ENCODE measurements at places on chromosomes 7 and 10. TPM values are rescaled to one million over a fixed set of nuclear protein-coding genes. Genes with fewer than 3 reads are reported as not detected.

DNA sequence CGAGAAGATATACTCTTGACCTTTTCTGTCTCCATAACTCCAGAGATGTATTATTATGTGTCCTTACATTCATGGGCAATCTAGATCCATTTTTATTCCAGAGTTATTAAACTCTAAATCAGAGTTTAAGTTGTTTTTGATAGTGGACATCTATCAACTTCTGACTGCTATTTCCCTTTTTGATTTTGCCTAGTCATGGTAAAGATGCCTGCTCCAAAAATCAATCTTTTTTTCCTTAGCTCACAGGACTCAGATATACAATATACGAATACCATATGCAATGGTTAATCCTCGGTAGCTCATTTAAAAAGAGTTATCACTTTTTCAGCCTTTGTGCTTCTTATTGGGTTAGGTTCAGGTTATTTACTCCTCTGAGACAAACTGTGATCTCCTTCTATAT lies 15.8 kb upstream of the ZEB1 start:
- no peak for DNase-seq

The ZNF212 gene
- total RNA-seq, result 13.4 TPM

DNA sequence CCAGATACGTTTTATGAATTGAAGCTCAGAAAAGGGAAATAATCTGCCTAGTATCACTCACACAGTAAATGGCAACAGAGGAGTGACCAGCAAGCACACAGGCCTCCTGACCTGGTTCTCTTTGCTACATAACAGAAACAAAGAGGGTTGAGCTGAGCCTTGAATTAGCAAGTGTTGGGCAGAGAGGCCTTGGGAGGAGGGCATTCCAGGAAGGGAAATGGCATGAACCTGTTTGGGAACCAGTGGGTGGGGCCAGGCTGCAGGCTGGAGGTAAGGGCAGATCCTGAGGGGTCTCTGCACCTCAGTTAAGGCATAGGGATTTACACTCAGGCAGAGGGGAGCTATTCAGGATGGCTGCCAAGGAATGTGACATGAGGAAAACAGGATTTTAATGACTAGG lies 24.8 kb upstream of the CYCS start:
- no peak for DNase-seq

The DOCK4 gene
- 38.9 TPM for total RNA-seq

DNA sequence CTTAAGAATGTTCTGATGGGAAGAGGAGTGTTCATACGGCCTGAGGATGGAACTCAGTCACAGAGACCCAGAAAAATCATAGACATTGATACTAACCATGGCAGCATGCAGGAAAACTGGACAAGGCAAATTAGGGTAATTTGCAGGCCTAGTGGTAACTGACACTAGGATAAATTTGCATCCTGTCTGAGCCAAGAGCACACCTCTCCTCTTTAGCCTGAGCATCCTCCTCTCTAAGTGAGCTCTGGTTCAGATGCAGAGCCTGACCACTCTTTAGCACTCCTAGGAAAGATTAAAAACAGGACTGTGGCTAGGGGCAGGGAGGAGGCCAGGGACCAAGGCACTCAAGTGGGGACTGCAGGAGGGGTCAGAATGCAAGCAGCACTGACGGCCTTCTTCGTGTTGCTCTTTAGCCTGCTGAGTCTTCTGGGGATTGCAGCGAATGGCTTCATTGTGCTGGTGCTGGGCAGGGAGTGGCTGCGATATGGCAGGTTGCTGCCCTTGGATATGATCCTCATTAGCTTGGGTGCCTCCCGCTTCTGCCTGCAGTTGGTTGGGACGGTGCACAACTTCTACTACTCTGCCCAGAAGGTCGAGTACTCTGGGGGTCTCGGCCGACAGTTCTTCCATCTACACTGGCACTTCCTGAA lies at the start of gene TAS2R41:
TAS2R41 (plus strand) TSS at position 373 of the 650 bp plus-strand sequence; CDS start at position 373, 0 bp downstream.
- no peak for DNase-seq

The OR6V1 gene
- not detected for total RNA-seq

GRCh38 chr7:103944230-103944900 lies 45.1 kb downstream of the RELN start:
- DNase-seq, result no peak

The FGFBP3 gene
- total RNA-seq, result 2.7 TPM

The ODAD2 gene
- total RNA-seq, result 0.44 TPM

GRCh38 chr10:63331586-63331985 lies 134.2 kb downstream of the JMJD1C start:
- no peak for DNase-seq

DNA sequence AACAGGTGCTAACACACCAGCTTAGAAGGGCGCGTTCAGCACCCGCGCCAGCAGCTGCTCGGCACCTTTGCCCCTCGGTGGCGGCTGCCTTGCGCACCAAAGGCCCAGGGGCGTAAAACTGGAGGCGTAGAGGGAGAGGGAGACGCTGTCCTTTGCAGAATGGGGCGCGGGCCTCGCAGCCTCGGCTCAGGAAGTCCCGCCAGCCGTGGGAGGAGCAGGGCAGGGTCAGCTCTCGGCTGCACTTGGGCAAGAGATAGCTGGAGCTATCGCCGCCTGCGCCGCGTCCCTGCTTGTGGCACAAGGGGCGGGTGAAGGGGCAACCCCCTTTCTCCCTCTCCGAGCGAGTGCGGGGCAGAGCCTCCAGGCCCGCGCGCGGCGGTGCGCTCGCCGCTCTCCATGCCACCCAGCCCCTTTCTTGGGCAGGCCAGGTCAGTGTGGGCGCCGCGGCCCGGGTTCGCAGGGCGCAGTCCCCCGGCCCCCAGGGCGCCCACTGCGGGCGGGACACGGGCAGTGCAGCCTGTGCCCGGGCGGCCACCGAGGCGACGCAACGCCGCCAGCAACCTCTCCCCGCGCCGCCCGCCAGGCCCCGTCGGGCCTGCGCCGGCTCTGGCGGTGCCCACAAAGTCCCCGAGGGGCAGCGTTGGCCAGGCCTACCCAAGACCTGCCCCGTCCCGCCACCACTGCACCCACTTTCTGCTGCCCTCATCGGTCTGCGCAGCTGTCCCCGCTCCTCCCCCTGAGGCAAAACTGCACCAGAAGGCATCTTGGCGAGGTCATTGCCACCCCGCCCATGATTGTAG lies 4.1 kb downstream of the NEUROD6 start:
- peak; percentile 20 for DNase-seq

- no peak for DNase-seq
These were observed 180.8 kb downstream of the PTPRN2 start for GRCh38 chr7:158406801-158407200.

DNA sequence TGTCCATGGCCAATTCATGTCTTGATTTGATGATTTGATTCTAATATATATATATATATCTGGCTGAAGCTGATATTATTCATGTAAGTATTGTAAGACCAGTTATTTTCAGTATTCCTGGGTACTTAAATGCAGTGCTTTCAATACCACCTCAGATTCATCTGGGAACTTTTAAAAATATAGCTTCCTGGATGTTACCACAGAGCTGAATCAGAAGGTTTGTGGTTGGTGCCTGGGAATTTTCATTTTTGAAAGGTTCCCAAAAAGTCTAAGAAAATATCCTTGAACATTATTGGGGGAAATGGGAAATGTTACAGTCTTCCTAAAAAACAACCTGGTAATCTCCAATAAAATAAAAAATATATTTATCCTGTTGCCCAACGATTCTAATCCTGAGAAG lies 10.7 kb upstream of the PPP3CB start:
- no peak for DNase-seq

The CCDC172 gene
- not detected for total RNA-seq

DNA sequence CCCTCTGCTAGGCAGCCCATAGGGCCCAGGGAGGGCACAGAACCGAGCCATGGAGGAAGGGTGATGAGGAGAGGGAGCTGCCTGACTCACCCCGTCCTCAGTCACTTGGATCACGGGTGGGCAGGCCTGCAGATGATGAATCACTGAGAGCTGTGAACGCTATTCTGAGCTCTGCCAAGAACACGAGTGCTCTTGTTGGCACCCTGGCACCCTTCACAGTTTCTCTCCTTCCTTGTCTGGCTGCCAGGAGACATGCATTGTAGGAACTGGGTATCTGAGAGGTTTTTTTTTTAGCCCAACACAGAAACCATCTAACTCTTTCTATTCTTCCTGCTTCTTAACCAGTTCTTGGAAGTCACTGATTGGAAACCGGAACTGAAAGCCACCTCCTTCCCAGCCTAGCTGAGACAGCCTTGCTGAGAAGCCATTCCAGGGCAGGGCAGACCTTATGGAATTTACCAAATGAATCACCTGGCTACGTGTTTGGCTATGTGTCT lies 82.1 kb downstream of the SLC37A3 start:
- DNase-seq, result peak; percentile 92

DNA sequence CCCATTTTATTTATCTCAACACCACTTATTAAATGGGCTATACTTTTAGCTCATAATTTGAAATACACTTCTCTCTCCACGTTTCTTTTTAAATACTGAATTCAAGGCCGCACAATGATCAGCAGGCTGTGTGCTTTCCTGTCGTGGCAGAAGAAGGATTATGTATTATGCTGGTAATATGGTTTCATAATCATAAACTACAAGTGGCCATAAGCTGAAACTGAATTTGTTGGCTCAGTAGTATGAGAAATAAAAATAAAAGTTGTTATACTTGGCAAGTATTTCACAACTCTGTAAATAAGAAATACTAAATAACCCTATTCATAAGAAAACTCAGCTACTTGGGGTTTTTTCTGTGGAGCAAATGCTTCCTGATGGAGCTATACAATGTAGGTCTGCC lies 313.6 kb downstream of the DOCK4 start:
- DNase-seq, result no peak

GRCh38 chr7:142593106-142593505 lies 156.2 kb upstream of the PRSS1 start:
- no peak for DNase-seq

The WDR86 gene
- total RNA-seq, result 5.9 TPM

DNA sequence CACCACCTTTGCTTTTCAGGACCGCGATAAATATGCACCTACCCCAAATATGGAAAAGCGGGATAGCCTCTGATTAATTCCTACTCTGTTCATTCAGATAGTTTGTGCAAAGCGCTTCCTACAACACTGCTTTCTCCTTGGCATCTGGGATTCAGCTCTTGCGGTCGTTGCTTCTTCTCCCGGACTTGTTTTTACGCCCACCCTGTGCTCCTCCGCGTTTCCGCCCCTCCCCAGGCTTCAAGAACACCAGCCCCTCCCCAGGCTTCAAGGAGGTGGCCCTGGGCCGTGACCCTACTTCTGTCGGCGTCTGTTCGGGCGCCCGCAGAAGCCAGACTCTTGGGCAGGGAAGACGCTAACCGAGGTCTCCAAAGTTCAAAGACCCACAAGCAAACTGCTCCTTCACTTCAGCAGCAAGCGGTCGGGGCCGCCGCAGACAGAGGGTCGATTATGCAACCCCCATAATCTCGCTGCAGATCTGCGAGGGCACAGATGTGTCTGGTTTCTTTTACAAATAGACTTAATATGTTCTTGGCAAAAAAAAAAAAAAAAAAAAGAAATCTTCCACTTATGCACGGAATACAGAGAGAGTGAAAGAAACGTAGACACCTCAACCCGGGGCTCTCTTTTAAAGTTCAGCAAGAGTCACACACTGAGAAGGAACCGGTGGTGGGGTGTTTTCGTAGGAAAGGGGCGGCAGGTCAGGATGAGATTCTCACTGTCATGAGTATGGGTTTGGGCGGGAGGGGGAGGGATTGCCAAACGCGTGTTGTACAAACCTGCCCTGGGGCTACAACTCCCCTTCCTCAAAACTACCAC lies 1.9 kb downstream of the DLX5 start:
- no peak for DNase-seq

DNA sequence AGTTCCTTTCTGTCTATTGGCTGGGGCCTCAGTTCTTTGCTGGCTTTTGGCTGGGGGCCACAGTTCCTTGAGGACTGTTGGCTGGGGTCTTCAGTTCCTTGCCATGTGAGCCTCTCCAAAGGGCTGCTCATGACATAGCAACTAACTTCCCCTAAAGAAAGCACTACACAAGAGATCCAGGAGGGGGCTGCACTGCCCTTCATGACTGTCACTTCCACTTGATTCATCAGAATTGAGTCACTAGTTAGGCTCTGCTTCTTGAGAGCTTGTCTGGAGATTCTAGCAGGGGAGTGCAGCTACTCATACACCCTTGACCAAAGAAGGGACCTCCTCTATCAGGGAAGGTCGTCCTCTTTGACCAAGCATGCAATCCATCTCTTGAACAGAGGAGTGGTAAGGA lies 38.0 kb upstream of the MKX start:
- DNase-seq, result no peak

DNA sequence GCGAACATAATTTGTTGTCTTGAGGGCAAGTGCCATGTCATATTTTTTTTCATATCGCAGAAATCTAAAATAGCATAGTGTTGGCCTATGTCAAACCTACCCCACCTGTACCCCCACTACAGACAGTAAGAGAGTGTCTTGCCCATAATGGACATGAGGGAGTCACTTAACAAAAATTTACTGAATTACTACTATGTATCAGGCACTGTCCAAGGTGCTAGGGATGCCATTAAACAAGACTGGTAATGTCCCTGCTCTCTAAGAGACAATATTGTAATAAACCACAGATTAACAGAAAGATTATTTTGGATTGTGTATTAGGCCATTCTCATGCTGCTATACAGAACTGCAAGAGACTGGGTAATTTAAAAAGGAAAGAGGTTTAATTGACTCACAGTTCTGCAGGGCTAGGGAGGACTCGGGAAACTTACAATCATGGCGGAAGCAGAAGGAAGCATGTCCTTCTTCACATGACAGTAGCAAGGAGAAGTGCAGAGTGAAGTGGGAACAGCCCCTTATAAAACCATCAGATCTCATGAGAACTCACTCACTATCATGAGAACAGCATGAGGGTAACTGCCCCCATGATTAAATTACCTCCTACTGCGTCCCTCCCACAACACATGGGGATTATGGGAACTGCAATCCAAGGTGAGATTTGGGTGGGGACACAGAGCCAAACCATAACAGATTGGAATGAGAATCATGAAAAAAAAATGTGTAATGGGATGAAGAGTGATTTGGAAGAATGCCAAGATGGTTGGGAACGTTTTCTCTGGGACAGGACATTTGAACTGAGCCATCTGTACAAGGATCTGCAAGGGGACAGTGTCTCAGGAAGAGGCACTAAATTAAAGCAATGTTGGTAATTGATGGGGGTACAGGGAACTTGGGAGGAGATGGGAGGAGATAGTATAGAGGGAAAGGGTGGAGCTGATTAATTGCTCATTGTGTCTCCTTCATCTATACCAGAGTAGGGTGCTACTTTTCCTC lies 108.5 kb downstream of the FAM107B start:
- DNase-seq, result no peak

GRCh38 chr10:36515319-36515718 lies 610.1 kb upstream of the ANKRD30A start:
- no peak for DNase-seq

DNA sequence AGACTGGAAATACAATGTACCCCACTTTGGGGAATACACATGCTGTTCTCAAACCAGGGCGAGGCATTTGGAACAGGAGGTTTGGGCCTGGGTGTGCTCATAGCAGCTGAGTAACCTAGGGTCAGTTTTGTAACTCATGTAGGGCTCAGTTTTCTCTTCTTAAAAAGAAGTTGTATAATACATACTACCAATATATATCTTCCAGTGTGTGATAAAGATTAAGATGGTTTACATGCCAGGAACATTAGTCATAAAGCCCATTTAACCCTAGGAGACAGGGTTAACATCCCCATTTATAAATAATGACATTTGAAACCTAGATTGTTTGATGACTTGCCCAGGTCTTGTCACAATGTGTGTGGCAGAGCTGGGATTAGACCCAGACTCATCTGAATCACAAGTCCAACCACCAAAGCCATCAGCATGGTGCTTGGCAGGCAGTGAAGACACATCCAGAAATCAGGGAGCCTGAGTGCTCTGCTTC lies 6.0 kb downstream of the AKR1B10 start:
- DNase-seq, result no peak

GRCh38 chr7:89104748-89105685 lies 309.5 kb upstream of the TEX47 start:
- no peak for DNase-seq

The CDC14C gene
- not detected for total RNA-seq

GRCh38 chr10:51052163-51052562 lies 22.1 kb upstream of the PRKG1 start:
- no peak for DNase-seq
